Activated naive CD4-positive, alpha-beta T cell treated with anti-CD3 and anti-CD28 coated beads for 36 hours (primary cell): ENCODE measurements at places on chromosomes 16 and 17.

GRCh38 chr16:252366-253337 lies 18.0 kb downstream of the FAM234A start:
- peak; percentile 51 for DNase-seq

GRCh38 chr17:65261152-65261551 lies 124.0 kb downstream of the RGS9 start:
- DNase-seq: no peak

DNA sequence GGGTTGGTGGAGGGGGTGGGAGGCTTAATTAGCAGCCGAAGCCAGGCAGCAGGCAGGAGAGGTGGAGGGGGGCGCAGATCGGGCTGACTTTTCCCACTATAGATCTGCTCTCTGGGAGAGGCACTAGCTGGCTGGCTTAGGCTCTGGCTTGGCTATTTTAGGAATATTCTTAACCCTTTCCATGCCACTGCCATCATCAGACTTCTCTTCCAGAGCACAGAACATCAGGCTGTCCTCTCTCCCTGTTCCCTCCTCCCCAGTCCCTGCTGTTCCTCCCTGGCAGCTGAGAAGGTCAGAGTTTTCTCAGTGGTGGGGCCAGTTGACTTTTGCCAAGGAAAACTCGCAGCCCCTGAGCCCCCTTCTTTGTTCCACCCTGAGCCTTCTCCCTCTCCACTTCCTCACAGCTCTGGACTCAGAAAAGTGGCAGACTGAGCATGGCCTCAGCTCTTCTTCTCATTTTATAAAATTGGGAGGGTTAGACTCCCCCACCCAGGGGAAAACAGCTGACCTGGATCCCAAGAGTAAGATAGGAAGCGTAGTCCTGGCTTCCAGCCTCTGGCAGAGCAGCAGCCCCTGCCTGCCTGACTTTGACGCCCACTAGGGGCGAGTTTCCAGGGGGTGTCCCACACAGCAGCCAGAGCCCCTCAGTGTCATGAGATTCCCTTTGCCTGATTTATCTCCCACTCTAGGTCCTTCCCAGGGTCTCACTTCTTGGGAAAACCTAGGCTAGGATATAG lies 9.9 kb upstream of the C1QL1 start:
- no peak for DNase-seq

DNA sequence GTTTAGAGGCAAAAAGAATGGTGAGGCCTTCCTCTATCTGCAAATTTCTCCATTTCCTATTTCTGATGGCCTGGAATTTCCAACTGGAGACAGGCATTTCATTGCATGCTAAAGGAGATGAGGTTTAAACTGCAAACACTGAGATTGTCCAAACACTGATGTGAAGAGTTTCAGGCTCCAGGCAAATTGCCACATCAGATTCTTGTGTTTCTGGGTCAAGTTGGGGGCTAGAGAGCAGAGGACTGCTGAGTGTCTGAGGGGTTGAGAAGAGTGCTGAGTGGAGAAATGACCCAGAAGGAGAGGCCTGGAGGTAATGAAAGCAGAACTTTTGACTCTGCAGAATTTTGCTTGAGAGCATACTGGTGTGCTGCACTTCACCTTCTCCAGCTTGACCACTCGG lies 216.7 kb upstream of the MPHOSPH6 start:
- DNase-seq: no peak
